ENCODE measurements at places on chromosomes 11 and 22.

DNA sequence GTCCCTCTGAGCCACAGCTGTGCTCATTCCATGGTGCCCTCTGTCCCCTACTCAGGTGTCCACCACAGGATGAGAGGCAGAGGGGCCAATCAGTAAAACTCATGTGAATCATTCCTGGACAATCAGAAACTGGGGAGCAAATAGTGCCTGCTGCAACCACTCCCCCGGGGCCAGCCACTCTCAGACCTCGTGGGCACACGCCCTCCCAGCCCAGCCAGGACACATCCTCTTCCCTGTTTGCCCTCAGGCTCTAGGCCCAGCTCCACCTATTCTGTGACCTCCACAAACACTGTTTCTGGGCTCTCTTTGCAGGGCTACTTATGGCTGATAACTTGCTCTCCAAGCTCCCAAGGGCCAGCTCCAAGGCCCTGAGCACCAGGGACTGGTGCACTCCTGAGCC lies 14.0 kb upstream of the KCTD14 start:
- DNase-seq = no peak

GRCh38 chr11:133176748-133177147 lies 355.6 kb downstream of the OPCML start:
- DNase-seq = no peak

DNA sequence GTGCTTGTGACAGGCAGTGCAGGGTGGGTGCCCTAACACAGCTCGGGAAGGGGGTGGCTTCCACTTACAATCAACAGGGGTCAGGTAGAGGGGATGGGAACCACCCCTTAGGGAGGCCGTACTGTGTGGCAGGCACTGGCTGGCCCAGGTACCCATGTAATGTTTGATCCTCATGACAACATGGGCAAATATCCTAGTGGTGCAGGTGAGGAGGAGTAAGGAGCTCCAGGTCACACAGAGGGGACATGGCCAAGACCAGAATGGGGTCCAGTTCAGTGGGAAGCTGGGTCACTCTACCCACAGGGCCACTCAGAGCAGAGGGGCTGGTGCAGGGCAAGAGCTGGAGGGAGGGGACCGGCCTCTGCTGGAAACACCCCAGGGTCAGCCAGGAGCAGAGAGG lies 3.1 kb downstream of the APOL4 start:
- DNase-seq = no peak

- DNase-seq = no peak
Observed at GRCh38 chr22:35380013-35380412, 883 bp upstream of the HMOX1 start.

DNA sequence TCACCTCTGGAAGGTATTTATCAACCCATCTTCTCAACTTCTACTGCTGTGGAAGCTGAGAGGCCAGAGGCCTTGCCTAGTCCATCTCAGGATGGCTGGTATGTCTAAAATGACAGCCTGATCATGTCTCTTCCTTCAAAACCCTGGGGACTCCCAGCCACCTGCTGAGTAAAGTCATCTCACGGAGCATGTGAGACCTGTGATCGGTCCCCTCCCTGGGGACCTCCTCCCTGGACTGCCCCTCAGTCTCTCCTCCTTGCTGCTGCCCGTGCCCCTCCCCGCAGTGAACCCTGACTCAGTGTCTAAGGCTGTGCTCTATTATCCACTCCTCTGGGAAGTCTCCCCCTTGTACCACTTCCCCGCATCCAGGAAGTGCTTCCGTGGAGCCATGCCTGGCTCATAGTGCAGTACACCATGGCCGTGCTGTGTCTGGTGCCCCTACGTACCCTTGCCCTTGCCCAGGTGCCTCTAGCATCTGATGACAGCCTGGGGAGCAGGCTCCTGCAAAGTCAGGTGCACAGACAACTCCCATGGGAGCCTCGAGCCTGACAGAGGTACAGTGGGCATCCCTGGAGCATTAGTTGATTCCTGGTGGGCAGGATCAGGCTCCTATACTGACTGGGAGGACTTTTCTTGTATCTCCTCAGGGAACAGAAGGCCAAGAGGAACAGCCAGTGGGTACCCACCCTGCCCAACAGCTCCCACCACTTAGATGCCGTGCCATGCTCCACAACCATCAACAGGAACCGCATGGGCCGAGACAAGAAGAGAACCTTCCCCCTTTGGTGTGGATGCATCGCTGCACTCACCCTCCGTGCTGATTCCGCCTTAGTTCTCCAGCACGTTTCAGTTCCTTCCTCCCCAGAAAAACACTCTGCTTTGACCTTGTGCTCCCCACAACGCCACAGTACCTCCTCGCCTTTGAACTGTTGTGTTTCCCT lies 13.8 kb downstream of the SMARCB1 start:
- DNase-seq = no peak

GRCh38 chr11:109957000-109957399 lies 136.2 kb upstream of the ZC3H12C start:
- DNase-seq = no peak

GRCh38 chr22:32499666-32500065 lies 25.1 kb downstream of the FBXO7 start:
- no peak for DNase-seq

GRCh38 chr22:36055376-36056295 lies 27.0 kb upstream of the RBFOX2 start:
- DNase-seq = no peak

GRCh38 chr22:19896665-19897355 lies 42.1 kb upstream of the GNB1L start:
- DNase-seq = no peak

DNA sequence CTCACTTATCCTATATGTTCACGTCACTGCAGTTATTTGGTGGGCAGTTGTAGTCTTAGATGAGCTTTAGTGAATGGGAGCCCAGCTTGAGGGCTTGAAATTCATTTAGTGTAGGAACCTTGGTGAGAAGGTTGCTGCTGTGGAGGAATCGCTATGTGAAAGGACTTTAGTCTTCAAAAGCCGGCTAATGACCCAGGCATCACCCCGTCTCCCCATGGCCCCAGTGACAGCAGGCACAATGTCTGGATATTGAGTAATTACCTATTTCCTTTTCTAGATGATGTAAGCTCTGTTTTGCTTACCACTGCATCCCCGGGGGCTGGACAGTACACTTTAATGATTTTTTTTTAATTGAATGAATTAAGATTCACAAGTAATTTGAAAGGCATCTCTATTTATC lies 283.2 kb downstream of the ST3GAL4 start:
- DNase-seq = no peak

DNA sequence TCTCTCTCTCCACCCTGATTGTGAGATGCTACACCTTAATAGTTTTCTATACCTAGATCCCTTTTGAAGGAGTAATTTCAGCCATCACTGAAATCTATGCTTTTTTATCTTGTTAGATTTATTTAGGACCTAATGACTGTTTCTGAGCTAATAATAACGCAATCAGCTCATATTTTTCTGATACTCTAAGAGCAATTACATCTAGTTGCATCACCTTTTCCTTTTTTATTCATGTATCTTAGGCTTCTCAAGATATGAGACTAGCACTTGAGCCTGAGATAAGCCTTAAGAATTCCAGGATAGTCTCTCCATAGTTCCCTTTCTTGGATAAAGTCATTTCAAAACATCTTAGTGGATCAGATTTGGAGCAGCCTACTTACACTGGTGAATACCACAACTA lies 25.1 kb upstream of the CAVIN3 start:
- no peak for DNase-seq

DNA sequence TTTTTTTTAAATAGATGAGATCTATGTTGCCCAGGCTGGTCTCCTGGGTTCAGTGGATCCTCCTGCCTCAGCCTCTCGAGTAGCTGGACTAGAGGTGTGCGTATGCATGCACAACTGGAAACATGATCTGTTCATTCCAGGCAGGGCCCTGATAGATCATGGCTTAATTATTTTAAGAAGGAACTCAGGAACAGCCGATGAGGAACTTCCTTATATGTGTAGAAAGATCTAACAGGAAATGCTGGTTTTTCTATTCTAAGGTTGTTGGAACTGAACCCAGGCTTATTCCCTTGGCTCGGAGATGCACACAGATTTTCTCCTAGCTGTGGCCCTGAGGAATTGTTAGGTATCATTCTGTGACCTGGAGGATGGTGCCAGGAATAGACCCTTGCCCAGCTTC lies 32.4 kb downstream of the SPECC1L start:
- no peak for DNase-seq

DNA sequence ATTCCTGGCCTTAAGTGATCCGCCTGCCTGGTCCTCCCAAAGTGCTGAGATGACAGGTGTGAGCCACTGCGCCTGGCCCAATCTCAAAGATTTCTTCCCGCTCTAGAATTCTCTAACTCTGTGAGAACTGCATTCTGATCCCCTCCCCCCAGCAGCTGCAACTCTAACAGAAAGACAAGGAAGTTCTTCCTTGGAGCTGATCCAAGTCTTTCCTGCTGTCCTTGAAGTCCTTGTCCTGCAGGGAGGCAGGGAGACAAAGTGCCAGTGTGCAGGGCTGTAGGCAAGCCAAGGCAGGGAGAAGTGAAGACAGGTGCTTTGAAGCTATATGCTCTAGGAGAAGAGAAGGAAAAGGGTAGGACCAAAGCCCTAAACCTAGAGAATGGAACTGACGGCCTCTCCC lies 9.5 kb upstream of the GGA1 start:
- DNase-seq = peak; percentile 65

DNA sequence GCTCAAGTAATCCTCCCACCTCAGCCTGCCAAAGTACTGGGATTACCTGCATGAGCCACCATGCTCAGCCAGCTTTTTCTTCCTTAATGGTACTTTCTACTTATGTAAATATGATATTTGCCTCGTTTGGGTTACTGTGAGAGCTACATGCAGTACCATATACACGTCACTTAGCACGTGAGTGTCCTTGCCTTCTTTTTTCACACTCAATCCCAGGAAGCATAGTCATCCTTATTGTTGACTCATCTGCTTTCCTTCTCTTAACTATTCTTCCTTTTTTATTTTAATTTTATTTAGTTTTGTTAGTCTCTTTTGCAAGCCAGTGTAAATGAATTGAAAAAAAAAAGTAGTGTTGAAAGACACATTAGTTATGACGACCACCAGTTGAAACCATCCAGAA lies 205.9 kb downstream of the HIPK3 start:
- DNase-seq = no peak

- DNase-seq = no peak
Observed at GRCh38 chr11:15471895-15472799, 357.4 kb downstream of the INSC start.

DNA sequence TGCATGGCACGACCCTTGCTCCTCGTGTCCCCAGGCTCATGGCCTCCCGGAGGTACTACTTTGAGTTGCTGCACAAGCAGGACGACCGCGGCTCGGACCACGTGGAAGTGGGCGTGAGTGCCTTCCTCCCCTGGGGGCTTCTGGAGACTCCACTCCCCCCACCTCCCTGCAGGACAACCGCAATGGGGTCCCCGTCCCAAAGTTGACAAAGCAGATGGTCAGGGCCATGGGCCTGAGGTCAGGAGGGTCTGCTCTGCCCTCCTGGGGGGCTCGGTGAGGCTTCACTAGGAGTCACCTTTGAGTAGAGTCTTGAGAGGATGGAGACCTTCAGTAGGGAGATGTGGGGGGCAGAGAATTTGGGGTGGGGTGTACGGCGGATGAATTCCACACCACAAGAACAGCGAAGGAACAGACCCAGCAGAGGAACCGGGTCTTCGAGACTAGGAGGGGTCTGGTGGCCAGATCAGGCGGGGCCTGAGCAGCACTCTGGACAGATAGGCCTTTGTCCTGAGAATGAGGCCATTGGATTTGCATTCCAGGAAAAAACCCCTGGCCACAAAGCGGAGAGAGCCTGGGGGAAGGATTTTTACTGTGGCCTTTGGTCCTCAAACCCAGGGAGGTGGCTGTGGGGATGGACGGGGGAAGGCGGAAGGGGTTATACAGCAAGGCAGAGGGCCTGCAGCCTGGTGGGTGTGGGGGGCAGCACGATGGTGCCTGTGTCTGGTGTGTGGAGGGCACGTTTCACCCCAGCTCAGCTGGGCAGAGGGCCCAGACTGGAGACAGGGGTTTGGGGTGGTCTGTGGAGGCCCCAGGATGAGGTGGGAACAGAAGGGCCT lies 4.6 kb downstream of the B4GALNT4 start:
- DNase-seq = peak; percentile 90

GRCh38 chr11:121946514-121946913 lies 169.5 kb downstream of the BLID start:
- no peak for DNase-seq

DNA sequence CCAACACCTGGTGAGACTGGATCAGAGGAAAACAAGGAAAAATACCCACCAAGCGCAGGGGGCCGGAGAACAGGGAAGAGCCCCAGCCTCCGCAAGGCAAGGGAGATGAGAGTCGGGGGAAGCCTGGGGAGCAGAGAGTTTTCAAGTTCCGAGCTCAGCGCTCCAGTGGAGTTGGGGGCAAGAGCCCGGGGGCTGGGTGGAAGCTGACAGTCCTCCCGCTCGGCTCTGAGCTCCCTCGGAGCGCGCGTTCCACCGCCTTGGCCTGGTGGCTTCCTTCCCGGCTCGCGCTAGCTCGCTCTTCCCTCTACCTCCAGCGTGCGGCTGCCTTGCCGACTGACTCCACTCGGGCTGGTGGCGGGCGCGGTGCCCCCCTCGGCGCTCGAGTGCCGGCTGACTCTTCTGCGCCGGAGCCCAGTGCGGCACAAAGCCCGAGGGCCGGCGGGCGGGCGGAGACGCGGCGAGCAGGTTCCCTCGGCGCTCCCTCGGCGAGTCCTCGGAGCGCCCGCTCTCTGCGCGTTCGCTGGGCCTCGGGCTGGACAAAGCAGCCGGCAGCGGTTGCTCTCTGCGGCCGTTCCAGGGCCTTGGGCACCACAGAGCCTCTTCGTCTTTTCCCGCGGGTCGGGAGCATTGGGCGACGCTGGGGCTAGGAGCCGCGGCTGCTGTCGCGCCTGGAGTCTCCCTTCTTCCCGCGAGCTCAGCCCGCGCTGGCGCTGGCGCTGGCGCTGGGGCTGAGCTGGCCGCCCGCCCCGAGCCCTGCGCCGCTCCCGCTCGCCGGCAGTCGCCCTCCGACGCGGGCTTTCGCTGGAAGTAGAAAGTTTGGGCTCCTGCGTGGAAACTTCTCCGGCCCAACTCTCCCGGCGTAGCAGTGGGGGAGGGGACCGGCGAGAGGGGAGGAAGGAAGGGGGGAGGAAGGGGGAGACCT lies 1.0 kb downstream of the PAX6 start:
- no peak for DNase-seq

DNA sequence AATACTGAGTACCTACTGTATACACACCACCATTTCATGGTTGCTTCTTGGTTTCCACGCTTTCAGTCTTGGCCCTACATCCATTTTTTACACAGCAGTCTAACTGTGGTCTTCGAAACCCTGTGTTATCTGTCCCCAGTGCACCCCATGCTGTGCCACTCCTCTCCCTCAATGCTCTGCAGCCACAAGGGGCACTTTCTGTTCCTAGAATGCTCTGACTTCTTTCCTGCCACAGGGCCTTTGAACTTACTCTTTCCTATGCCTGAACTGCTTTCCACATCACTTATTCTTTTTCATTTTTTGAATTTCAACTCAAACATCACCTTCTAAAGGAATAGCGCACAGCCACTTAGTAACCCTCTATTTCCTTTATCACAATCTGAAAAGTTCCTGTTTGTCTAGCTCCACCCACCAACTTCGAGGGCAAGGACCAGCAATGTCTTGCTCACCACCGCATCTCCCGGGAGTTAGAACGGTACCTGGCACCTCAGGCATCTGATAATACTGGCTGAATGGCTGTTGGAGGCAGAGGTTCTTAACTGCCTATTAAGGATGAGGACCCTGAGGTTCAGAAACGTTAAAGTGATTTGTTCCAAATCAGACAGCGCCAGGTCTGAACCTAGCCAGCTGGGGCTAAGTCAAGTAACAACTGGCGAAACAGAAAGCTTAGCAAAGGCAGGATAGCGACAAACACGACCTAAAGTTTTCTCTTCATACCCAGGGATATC lies 568 bp downstream of the ALG8 start:
- peak; percentile 12 for DNase-seq

- DNase-seq = no peak
Observed at GRCh38 chr11:60206616-60207015, 23.7 kb upstream of the MS4A6A start.

GRCh38 chr11:108009497-108010370 lies 1.0 kb downstream of the CUL5 start:
- no peak for DNase-seq

Measured in pons (tissue), 1 donor.